ENCODE measurements at places on chromosomes 11 and 22.

- DNase-seq, result no peak
These were observed 63.8 kb upstream of the OPCML start for GRCh38 chr11:133595998-133596590.

GRCh38 chr22:26922806-26923205, 265.4 kb downstream of the MIAT start:
- no peak for DNase-seq

GRCh38 chr11:113553235-113553634, 78.0 kb upstream of the DRD2 start:
- DNase-seq, result no peak

DNA sequence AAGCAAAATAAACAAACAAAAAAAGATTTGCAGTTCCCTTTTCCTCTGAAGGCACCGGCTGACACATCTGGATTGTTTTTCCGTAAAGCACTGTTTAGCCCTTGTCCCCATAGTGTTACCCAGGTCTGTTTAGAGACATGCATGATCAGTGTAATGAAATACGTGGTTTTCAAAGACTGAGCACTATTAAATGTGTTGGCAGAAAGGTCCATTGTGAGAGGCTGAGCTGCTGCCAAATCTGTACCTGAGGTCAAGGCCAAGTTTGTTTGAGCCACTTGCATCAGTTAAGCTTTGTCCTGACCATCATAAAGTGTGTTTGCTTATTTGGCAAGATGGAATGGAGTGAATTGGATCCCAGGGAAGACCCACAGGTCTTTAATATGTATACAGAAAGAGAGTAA, 26.3 kb downstream of the CTR9 start:
- no peak for DNase-seq

- DNase-seq, result no peak
These were observed 5.7 kb upstream of the KIRREL3 start for GRCh38 chr11:127006311-127006710.

DNA sequence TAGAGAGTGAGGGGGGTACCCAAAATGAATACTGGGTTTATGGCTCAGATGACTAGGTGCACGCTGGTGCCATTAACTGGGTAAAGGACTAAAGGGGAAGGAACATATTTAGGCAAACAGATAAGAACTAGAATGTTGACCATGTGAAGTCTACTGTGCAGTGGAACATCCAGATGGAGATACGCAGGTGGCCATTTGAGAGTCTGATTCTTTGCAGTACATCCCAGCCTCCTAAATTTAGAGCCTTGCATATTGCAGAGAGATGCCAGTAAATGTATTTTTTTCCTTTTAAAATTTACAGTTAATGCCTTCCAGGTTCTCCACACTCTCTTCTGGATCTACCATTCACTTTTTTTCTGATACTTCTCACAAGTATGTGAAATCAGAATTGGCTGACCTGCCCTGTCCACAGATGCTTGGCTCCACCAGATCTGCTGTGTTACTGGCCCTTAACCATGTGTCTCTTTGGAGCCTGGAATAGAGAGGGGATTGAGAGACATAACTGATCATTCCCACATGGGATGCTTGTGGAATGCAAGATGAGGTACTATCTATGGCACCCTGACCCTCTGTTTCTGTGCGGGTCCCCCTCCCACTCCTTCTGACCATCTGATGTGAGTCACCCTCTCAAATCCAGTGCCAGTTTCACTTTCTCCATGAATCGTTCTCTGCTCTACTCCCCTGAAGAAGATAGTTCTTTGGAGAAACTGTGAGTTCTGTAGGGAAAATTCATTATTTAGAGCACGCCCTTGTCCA, 77.0 kb upstream of the NCAM1 start:
- DNase-seq, result no peak

GRCh38 chr11:15670520-15671070, 555.9 kb downstream of the INSC start:
- no peak for DNase-seq

DNA sequence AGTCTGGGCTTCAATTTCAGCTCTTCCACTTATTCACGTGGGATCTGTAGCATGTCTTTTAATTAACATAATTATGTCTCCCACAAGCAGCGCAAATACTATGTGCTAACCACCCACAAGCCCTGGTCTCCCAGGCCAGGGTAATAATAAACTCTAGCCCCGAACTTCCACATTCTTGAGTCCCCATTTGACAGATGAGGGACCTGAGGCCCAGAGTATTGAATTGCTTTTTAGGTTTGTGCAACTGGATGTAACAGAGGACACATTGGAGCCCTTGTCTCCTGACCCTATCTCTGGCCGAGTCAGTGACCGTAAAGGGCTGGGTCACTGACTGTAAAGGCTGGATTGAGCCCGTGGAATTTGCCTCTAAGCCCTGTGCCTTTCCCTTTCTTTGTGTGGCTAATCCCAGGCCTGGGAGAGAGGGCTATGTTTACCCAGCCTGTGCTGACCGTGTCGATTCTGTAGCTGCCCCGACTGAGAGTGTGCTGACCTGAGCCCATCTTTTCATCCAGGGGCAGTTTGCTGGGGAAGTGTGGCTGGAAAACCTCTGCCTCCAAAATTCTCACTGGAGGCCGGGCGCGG, 3.9 kb downstream of the CRYBB2 start:
- DNase-seq, result no peak

Data from psoas muscle (tissue), 8 donors.